ENCODE measurements at places on chromosomes 4 and X.

DNA sequence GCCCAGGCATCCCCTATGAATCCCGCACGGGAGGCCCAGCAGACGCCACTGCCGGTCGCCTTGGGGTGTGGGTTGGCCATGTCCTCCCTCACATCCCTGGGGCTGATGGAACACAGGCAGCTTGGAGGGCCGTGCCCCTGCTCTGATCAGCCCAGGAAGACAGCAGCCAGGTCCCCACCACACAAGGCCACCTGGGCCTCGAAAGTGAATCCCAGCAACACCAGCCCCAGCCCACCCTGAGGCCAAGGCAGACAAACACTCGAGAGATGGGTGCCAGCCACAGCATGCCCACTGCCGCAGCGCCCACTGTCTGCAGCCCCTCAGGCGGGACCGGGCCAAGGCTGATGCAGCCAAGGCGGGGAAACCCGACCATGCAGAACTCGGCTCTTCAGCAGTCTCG is 85.5 kb downstream of the HMX1 start:
- no peak for DNase-seq

DNA sequence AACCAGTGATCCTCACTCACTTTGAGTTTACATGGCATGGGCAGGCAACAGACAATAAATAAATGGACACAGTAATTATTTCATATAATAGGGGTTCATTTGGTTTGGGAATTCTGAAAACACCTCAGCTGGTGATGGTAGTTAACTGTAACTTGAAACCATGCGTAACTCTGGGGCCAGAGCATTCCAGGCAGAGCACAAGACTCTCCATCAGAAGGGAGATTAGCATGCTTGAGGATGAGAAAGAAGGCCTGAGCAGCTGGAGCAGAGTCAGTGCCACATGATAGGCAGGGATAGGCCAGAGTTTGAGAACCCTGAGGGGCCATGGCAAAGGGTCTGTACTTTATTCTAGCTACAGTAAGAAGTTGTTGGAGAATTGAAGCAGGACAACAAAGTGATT is 56.3 kb upstream of the CXCL8 start:
- DNase-seq = no peak

DNA sequence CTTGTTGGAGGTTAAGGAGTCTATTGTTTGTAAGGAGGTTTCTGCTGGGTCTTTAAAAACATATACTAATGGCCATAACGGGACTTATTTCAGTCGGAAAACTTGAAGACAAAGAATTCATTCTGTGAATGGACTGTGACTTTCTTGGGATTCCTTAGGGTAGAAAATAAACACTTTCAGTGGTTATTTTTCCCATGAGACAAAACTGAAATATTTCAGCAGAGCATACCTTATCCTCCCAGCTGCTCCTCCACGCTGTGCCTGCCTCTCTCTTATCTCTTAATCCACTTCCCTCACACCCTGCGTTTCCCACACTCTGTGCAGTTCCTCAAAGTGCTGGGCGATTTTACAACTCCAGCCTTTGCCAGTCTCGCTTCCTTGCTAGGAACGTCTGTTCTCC is 47.1 kb upstream of the SORBS2 start:
- DNase-seq = peak; percentile 59

DNA sequence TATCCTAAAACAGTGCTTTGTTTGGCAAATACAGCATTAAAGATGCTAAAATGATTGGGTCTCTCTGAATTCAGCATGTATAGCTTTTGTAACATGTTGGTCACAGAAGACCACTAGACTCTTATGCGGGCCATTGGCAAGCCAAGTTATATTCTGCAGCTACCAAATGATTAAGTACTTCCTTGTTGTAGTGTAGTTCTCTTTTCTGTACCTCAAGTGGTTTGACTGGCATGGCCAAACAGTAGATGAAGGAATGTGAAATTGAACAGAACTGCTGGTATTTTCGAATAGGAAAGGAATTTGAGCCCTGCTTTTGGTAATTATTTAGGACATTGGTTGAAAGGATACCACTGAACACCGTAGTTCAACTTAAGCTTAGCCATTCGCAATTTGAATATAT is 193.9 kb upstream of the GPC4 start:
- DNase-seq = no peak

- peak; percentile 45 for DNase-seq
Observed at GRCh38 chr4:174222266-174222872, 61.1 kb downstream of the FBXO8 start.

- DNase-seq = peak; percentile 11
Observed at GRCh38 chrX:45435481-45435880, 234.8 kb upstream of the DIPK2B start.

Data from fibroblast of lung (primary cell).